ENCODE measurements at places on chromosomes 5 and 9. TPM values are rescaled to one million over a fixed set of nuclear protein-coding genes. Genes with fewer than 3 reads are reported as not detected.

- DNase-seq, result no peak
Measured at GRCh38 chr9:32454280-32454679, 69.8 kb downstream of the ACO1 start.

- DNase-seq, result peak; percentile 84
Measured at GRCh38 chr5:138068742-138069600, 14.9 kb upstream of the WNT8A start.

- DNase-seq, result no peak
Measured at GRCh38 chr5:131463656-131464055, 171.4 kb downstream of the RAPGEF6 start.

GRCh38 chr5:82097-82496, 9.9 kb upstream of the PLEKHG4B start:
- DNase-seq, result no peak

- no peak for DNase-seq
Measured at GRCh38 chr5:89268460-89268859, 385.5 kb upstream of the MEF2C start.

DNA sequence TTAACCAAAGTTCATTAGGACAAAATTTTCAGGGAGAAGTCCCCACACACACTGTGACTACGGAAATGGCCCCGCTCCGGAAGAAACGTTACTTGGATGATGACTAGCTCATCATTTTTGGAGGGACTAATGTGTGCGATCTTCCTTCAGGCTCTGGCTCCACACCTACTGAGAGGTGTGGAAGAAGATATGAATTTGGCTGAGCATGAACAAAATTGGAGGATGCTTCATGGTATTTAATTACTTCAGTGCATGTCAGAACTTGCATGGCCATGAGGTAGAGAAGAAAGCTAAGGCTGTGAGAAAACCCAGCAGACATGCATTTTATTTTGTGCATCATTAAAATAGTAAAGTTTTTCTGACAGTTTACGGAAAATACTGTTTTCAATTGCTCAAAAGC, 202.1 kb upstream of the TLE4 start:
- no peak for DNase-seq

- DNase-seq, result peak; percentile 3
Measured at GRCh38 chr9:1429297-1429696, 379.1 kb downstream of the DMRT2 start.

GRCh38 chr5:126610160-126610559, 9.4 kb downstream of the PHAX start:
- DNase-seq, result no peak

DNA sequence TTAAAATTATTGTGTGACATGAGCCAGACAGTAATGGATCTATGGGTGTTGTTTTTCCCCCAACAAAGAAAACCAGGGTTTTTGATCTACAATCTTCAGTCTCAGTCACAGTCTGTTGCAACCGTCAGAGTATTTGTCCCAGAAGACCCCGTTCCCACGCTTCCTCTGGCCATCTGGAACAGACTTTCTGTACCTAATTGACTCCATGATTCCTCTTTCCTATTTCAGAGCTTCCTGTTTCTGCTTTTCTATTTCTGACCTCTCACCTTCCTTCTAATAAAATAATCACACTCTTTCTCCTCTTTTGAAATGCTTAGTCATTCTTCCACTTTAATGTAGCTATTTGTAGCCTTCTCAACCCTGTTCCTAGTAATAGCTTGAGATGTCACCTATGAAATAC, 1044.8 kb downstream of the DTWD2 start:
- no peak for DNase-seq

DNA sequence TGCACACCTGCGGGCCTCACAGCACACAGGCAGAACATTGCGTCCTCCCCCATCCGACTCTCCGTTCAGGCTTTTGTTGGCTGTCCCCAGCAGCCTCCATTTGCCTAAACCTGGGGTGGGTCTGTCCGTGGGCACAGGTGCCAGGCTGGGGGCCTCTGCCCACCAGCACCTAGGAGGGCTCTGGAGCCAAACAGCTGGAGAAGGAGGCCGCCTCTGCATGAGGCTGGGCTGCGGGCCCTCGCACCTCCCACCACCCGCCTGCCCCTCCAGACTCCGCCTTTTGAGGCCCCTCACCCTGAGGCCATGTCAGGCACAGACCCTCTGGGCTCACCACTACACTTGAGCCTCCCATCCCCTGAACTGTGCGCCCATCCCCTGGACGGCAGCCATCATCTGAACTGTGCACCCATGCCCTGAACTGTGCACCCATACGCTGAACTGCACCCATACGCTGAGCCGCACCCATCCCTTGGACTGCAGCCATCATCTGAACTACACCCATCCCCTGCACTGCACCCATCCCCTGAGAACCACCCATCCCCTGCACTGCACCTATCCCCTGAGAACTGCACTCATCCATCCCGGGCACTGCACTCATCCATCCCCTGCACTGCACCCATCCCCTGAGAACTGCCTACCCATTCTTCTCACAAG, 98.0 kb upstream of the OTULINL start:
- DNase-seq, result no peak

- DNase-seq, result no peak
Measured at GRCh38 chr9:134026581-134026980, 1.3 kb downstream of the BRD3OS start.

- DNase-seq, result no peak
Measured at GRCh38 chr9:133608382-133608781, 807 bp downstream of the FAM163B start.

DNA sequence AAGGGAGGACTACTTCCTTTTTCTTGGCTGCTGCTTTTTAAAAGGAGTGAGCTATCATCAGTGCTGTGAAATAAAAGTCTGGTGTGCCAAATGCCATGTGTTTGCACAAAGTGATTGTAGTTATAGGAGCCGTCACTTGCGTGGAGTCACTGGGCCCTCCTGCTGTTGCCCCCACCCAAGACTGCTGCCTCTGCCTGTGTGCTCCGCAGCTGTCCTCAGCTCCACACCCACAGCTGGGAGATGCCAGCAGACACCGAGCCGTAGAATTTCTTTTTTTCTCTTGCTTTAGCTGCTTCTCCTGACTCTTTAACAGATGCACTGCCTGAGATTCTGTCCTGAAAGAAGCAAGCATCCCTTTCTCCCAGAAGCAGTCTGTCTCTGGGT, 9.8 kb upstream of the GLE1 start:
- DNase-seq, result no peak

GRCh38 chr9:36191290-36191645, 547 bp downstream of the CLTA start:
- peak; percentile 62 for DNase-seq

DNA sequence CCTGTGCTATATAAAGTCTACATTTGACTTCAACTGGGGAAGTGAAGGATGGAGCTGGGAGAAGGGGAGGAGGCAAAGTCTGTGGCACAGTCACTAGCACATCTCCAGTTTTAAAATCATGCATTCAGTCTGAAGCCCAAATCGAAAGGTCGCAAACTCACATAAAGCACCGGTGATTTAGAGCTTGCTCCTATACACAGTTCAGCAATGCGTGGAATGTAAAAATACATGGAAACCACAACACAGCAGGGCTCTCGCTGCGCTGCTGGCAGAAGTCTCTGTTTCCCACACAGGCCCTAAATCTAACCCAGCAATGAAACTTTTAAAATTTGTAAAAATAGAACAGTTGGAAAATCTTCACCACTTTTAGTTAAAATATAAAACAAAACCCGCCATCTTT, 68.2 kb downstream of the EBF1 start:
- no peak for DNase-seq

- peak; percentile 66 for DNase-seq
Measured at GRCh38 chr9:87662808-87663528, 63.0 kb upstream of the CTSL start.

GRCh38 chr5:30839956-30840355, 353.5 kb upstream of the CDH6 start:
- DNase-seq, result no peak

- no peak for DNase-seq
Measured at GRCh38 chr9:123716339-123716945, 213.5 kb downstream of the DENND1A start.

- no peak for DNase-seq
Measured at GRCh38 chr5:36422952-36423351, 121.2 kb upstream of the RANBP3L start.

- peak; percentile 36 for DNase-seq
Measured at GRCh38 chr5:10564838-10565784, 1.2 kb downstream of the ANKRD33B start.

GRCh38 chr5:19865336-19866089, 122.5 kb downstream of the CDH18 start:
- no peak for DNase-seq

- DNase-seq, result no peak
Measured at GRCh38 chr5:43303242-43303641, 10.0 kb downstream of the HMGCS1 start.

GRCh38 chr9:128770286-128771030, 1.3 kb downstream of the ZER1 start:
- DNase-seq, result no peak

GRCh38 chr5:154103233-154103632, 64.5 kb downstream of the MFAP3 start:
- no peak for DNase-seq

DNA sequence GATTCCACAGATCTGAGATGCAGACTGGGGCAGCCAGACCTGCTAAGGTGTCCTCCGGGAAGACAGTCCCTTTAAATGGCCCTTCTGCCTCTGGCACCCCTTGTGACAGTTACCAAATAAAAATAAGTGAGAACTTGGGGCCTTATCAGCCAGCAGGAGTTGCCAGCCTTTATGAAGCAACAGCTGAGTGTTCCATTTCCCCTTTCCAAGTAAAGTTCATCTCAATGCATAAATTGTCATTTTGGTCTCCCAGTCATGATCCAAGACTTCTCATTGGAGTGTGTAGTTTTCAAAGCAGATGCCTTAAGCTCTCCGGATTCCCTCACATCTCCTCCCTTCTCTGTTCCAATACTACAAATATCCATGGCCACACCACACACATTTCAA, 4.1 kb downstream of the PTCH1 start:
- DNase-seq, result no peak

DNA sequence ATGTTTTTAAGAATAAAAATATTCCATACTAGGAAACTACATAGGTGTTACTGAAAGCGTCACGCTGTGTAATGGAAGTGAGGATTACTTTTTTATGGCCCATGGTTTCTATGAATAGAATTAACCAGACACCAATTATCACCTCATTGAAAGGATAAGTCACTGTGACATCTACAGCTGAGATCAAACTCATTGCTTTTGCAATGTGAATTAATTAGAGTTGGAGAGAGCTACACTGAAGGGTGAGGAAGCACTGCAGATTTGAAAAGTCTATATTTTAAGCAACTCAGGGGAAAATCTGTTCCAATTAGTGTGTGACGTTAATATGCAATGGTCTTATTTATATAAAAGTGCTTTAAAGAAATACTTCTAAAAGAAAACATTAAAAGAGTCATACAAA, 1300.1 kb upstream of the DMAC1 start:
- no peak for DNase-seq

- DNase-seq, result no peak
Measured at GRCh38 chr5:164600929-164601535, 1095.6 kb downstream of the MAT2B start.

GRCh38 chr5:139849942-139850341, 54.3 kb downstream of the PSD2 start:
- DNase-seq, result no peak

GRCh38 chr5:65483546-65484346, 2.0 kb upstream of the ADAMTS6 start:
- no peak for DNase-seq

- no peak for DNase-seq
Measured at GRCh38 chr5:96194593-96194992, 232.9 kb upstream of the ELL2 start.

DNA sequence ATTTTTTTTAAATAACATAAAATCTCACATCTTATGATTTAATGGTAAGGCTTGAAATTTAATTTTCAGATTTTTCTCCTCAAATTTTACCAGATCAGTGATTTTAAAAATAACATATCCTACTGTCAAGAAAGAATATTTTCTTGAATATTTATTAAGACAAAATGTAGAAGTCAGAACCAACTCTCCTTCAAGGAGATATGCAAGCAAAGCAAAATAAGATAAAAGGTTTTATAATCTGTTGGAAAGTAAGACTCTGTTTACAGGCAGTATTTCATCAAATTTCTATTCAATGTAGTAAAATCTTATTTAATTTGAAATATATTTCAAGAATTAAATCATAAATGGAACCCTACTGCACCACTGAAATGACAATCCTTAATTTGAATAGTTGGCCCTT, 7.3 kb downstream of the AP3B1 start:
- DNase-seq, result no peak

- DNase-seq, result no peak
Measured at GRCh38 chr5:125660231-125660895, 762.8 kb upstream of the GRAMD2B start.

DNA sequence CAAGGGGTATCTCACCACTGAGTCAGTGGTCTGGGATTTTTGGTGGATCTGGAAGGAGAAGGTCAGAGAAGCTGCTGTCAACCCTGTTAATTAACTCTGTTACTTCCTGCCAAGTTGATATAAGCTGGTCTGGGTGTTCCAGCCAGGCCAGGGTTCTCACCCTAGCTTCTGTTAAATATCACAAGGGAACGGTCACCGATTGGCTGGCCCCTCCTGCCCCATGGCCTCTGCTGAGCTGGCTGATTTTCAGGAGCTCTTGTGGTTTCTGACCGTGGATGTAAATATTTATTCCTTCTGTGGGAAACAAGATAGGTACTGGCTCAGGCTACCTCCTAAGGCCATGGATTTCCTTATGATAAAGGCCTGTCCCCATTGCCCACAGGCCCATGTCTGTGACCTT, 1.0 kb downstream of the ADAMTS13 start:
- no peak for DNase-seq

Gene HMMR
- total RNA-seq, result 94.2 TPM

Gene GRXCR2
- not detected for total RNA-seq

Gene FLT4
- 4.4 TPM for total RNA-seq

Gene CNOT8
- total RNA-seq, result 78.6 TPM

Gene NR2F1-AS1
- total RNA-seq, result not detected

Gene SPATA31E1
- total RNA-seq, result not detected

Gene TMC1
- not detected for total RNA-seq

Gene SCGB3A2
- not detected for total RNA-seq

Gene AHRR
- total RNA-seq, result 27.9 TPM

Gene SLC35D2
- total RNA-seq, result 2.2 TPM

Gene PTCD2
- 11.7 TPM for total RNA-seq

Gene SEMA6A
- not detected for total RNA-seq

Gene PCDHA6
- not detected for total RNA-seq

Gene TRIM36
- 0.18 TPM for total RNA-seq

Gene SLC6A18
- total RNA-seq, result not detected

Gene HSD17B3
- not detected for total RNA-seq

Gene LAMC3
- 0.09 TPM for total RNA-seq

Gene MOCS2
- total RNA-seq, result 19.9 TPM

Gene MRPL50
- total RNA-seq, result 16.3 TPM

Gene TRAF1
- 150 TPM for total RNA-seq

Gene KLF4
- total RNA-seq, result 1.7 TPM

Gene AIF1L
- 1.9 TPM for total RNA-seq

All from activated CD8-positive, alpha-beta T cell treated with anti-CD3 and anti-CD28 coated beads for 36 hours (primary cell).